HCEC 1CT (cell line): ENCODE measurements at places on chromosomes 6 and 20.

DNA sequence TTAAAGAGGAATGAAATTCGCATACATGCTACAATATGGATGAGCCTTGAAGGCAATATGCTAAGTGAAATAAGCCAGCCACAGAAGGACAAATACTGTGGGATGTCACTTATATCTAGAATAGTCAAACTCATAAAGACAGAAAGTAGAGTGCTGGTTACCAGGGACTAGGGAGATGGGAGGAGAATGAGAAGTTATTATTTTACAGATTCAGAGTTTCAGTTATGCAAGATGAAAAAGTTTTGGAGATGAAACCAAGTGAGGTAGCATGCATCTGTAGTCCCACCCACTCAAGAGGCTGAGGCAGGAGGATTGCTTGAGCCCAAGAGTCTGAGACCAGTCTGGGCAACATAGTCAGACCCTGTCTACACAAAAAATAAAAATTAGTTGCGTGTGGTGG, 82.5 kb upstream of the ARID1B start:
- DNase-seq = no peak

GRCh38 chr6:52076791-52077179, 10.6 kb downstream of the PKHD1 start:
- DNase-seq = no peak

DNA sequence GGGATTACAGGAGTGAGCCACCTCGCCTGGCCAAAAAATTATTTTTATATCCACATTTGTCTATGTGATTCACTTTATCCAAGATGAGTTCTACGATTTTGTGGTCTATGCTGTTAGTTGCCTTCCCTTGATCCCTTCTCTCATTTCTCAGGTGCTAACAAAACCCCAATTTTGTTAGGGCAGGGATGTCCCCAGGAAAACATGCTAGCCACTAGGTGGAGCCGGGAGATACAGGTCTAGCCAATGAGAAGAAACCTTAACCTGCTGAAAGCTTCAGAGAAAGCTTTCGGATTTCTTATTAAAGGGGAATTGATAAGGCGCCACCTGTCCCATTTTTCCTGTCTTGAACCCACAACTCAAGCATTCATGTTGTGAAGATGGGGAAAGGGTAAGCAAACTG, 167.4 kb upstream of the OLIG3 start:
- DNase-seq = peak; percentile 26

DNA sequence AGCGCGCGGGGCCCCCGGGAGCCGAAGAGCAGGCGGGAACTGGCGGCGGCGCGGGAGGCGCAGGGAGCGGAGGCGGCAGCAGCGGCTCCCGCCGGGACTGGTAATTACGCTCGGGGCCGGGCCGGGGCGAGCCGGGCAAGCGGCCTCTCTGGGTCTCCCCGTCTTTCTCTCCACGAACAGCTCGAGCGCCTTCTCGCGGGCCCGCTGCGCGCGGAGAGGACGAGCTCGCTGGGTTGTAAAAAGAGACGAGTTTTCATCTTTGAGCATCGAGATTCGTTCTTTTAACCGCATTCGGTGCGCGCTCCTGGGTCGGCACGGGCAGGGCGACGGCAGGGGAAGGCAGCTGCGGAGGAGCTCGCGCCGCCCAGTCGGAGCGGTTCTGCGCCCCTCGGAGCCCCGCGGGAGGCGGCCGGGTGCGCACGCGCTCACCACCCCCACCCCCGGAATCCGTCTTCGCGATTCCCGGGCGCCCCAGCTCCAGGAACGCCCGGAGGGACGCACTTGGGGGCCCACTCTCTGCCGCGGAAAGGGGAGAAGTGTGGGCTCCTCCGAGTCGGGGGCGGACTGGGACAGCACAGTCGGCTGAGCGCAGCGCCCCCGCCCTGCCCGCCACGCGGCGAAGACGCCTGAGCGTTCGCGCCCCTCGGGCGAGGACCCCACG, 38.0 kb downstream of the YTHDF1 start:
- no peak for DNase-seq

GRCh38 chr6:23308166-23308565, 738.8 kb downstream of the HDGFL1 start:
- no peak for DNase-seq
